ENCODE measurements at places on chromosomes 12 and 14. TPM values are rescaled to one million over a fixed set of nuclear protein-coding genes. Genes with fewer than 3 reads are reported as not detected.
A peak's percentile ranks its signal among the peaks of the same experiment; 100 is the strongest.

DNA sequence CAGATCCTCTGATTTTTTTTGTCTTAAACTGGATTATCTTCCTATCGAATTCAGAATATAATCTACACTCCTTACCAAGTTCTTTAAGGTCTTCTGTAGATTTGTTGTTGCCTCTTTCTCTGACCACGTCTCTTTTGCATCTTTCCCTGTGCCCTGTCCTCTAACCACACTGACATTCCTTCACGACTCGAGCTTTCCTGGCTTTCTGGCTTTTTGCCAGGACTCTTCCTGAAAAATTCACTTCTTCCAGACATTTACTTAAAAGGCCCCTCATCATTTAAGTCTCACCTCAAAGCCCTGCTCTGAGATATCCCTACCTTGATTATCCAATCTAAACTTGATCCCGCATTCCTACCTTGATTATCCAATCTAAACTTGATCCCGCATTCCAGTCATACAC, 422.3 kb upstream of the DCN start:
- no peaks in the 10 kb centered on the region for H3K4me1 ChIP-seq
- H3K27me3 ChIP-seq = no peaks in the 10 kb centered on the region
- H3K27ac ChIP-seq = no peak overlapping the region
- no peak overlapping the region for H3K4me3 ChIP-seq
- H3K36me3 ChIP-seq = no peaks in the 10 kb centered on the region

The GPHN gene
- total RNA-seq = 7.0 TPM

- H3K27ac ChIP-seq = peak overlapping the region; percentile 95
- H3K4me1 ChIP-seq = peaks cover 46% of the 10 kb centered on the region
- peaks cover 15% of the 10 kb centered on the region for H3K36me3 ChIP-seq
Measured at GRCh38 chr14:105862581-105863239, 336.3 kb downstream of the TMEM121 start.

The SPIC gene
- total RNA-seq = not detected

- peaks cover 57% of the 10 kb centered on the region for H3K4me1 ChIP-seq
- peak overlapping the region; percentile 97 for H3K27ac ChIP-seq
- peak overlapping the region; percentile 91 for H3K4me3 ChIP-seq
- peaks cover 29% of the 10 kb centered on the region for H3K36me3 ChIP-seq
- H3K27me3 ChIP-seq = no peaks in the 10 kb centered on the region
- no peak for DNase-seq
Measured at GRCh38 chr14:104927432-104927816, 2.7 kb downstream of the PLD4 start.

The POP5 gene
- total RNA-seq = 69.1 TPM

DNA sequence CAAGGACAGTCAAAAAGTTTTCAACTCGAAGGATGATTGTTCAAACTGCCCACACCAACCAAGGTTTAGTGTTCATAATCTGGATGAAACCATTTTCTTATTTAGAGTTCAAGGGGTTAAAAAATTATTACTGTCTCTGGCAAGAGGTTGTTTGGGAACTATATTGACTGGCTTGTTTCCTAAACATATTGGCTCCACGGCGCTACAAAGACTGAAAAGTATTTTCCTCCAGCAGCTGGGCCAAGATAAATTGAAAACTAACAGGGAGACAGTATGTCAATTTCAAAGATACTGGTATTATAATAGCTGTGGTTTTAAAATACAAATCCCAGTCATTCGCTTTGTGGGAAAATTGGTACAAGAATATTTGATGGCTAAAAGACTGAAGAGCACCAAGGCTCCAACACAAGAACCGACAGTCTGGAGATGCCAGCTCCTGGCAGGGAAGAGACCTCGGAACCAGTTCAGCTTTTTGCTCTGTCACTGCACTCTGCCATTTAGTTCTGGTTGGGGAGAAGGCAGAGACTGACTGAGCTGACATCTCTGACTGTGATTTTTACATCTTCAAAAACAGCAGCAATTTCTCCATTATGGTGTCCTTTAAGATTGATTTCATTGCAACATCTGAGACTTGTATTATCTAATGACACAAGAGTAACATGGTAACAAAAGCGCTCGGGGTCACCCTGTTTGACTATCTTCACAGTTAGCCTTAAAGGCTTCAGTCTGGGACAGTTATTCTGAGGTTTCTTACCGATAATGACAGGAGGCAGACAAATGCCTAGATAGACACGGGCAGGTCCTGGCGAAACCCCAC, 62.0 kb downstream of the ST8SIA1 start:
- H3K27me3 ChIP-seq = no peaks in the 10 kb centered on the region
- H3K4me3 ChIP-seq = no peak overlapping the region
- H3K27ac ChIP-seq = no peak overlapping the region
- no peak for DNase-seq
- no peaks in the 10 kb centered on the region for H3K36me3 ChIP-seq

DNA sequence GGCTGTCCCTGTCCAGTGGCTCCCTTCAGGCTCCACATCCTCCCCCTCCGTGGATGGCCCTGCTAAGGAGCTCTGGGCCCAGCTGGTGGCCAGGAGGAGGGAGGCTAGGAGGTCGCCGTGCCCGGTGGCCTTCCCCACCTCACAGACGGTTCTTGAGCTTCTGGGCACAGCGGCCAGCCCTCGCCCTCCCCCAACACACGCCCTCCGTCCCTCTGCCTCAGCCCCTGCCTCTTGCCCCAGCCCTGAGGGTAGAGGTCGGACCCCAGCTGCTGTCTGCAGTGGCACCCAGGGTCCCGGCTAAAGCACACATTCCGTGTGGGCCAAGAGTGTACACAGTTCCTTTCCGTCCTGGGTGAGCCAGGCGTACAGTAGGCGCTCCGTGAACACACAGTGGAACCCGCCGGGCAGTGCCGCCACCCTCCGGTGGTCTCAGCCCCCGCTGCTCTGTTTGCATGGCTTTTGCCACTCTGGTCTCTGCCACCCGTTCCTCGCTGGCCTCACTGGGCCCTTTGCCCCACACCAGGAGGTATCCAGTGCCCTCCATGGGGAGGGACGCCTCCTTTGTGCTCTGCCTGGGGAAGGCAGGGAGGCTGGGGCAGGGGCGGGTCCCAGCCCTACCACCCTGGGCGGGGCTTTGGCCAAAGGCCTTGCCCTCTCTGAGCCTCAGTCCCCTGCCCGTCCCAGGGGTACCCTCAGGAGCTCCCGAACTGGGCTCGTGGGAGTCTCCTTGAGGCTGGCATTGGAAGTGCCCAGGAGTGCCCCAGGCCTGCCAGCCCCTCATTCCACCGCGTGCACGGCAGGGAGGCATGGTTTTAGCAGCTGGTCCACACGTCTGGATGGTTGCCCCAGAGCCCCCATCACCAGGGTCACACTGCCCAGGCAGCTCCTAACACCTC, 13.0 kb downstream of the TRMT61A start:
- no peak overlapping the region for H3K4me3 ChIP-seq
- H3K27ac ChIP-seq = no peak overlapping the region
- no peaks in the 10 kb centered on the region for H3K27me3 ChIP-seq
- H3K4me1 ChIP-seq = peaks cover 10% of the 10 kb centered on the region
- DNase-seq = no peak

DNA sequence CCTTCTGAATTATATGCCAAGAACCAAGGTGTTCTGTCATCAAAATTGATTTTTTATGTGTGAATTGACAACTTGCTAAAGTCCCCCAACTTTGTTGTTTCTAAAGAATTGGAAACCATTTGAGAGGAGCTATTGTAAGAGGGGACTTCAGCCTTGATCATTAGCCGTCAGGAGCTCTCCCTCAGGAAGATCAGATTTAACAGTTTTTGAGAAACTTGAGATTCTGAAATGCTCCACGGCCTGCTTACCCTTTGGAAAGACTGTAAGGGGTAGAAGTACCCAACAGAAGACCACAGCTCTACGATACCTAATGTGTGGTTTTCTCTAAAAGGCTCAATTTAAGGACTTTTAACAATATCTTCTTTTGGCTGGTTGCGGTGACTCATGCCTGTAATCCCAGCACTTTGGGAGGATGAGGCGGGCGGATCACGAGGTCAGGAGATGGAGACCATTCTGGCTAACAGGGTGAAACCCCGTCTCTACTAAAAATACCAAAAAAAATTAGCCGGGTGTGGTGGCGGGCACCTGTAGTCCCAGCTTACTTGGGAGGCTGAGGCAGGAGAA, 51.1 kb downstream of the BAZ2A start:
- no peak overlapping the region for H3K4me3 ChIP-seq
- H3K27ac ChIP-seq = no peak overlapping the region
- H3K36me3 ChIP-seq = no peaks in the 10 kb centered on the region

- H3K27ac ChIP-seq = no peak overlapping the region
- no peak for DNase-seq
- H3K4me3 ChIP-seq = no peak overlapping the region
- H3K27me3 ChIP-seq = no peaks in the 10 kb centered on the region
Measured at GRCh38 chr14:21988413-21988812, 314.8 kb upstream of the OR4E1 start.

DNA sequence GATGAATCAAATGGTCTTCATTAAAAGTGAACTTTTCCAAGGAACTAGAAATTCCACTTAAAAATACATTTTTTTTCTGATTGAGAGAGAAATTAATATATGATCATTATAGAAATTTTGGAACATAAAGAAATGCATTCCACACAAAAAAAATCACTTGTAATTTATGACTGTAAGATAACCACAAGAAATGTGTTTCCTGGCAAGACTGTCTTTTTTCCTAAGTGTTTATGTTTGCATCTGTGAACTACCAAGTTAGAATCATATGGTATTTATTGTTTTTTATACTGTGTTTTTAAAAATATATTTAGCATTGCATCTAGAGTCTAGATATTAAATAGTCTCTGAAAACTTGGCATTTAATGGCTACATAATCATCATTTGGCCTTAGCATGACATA, 726.8 kb downstream of the BCL11B start:
- no peaks in the 10 kb centered on the region for H3K36me3 ChIP-seq
- no peaks in the 10 kb centered on the region for H3K4me1 ChIP-seq
- no peak for DNase-seq
- no peak overlapping the region for H3K4me3 ChIP-seq
- no peak overlapping the region for H3K27ac ChIP-seq
- no peaks in the 10 kb centered on the region for H3K27me3 ChIP-seq

DNA sequence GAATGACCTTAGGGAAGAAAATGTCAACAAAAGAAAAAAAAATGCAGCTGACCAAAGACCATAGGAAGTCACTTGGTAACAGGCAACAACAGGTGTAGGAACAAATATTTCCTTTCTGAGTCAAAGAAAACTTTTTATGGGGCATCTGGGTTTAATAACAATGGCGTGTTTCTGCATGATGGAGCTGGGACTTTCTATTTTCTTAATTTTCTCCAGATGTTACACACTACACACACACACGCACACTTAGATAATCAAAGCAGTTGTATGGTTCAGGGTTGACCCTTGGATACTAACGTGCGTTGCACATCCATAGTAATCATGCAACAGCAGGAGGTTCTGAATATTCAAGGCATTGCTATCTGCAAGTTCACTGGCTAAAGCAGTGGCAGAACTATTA, 47.9 kb upstream of the NTF3 start:
- no peaks in the 10 kb centered on the region for H3K4me1 ChIP-seq
- H3K36me3 ChIP-seq = no peaks in the 10 kb centered on the region
- H3K4me3 ChIP-seq = no peak overlapping the region
- H3K27me3 ChIP-seq = no peaks in the 10 kb centered on the region
- H3K27ac ChIP-seq = no peak overlapping the region
- no peak for DNase-seq

GRCh38 chr12:74897425-74898211, 312.0 kb downstream of the KCNC2 start:
- H3K4me3 ChIP-seq = no peak overlapping the region
- no peaks in the 10 kb centered on the region for H3K27me3 ChIP-seq
- peaks cover 25% of the 10 kb centered on the region for H3K4me1 ChIP-seq
- no peaks in the 10 kb centered on the region for H3K36me3 ChIP-seq
- no peak for DNase-seq

GRCh38 chr12:109115758-109116610, at the start of gene ACACB:
TSS of gene ACACB (plus strand) at chr12:109116587. CDS start at chr12:109139406, 22,819 bp downstream.
- no peak within 1 kb of the TSS for H3K27ac ChIP-seq
- no peaks in the 10 kb centered on the region for H3K27me3 ChIP-seq
- no peak within 1 kb of the TSS for H3K4me3 ChIP-seq
- DNase-seq = no peak
- H3K36me3 ChIP-seq = no peaks in the 10 kb centered on the region
- no peaks in the 10 kb centered on the region for H3K4me1 ChIP-seq

The WNT1 gene
- not detected for total RNA-seq

The PPP1R36 gene
- 0.18 TPM for total RNA-seq

DNA sequence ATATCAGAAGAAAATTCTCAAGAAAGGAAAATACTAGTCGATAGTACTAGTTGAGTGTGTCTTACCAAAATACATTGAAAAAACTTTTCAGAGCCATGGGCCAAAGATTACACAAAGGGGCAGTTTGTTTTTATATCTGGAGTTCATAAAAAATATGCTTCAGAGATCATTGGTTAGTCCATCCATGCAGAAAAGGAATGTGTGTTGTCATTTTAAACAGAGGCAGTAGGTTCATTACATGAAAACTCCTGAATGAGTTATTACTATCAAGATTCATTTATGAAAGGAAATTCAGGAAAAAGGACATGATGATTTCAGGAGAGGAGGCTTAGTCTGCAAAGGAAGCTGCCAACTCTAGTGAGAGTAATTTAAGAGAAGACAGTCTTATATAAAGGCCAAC, 354.8 kb downstream of the AEBP2 start:
- no peak overlapping the region for H3K4me3 ChIP-seq
- DNase-seq = no peak
- H3K27ac ChIP-seq = no peak overlapping the region
- H3K27me3 ChIP-seq = no peaks in the 10 kb centered on the region
- H3K36me3 ChIP-seq = no peaks in the 10 kb centered on the region

The TMEM63C gene
- 5.0 TPM for total RNA-seq

GRCh38 chr12:93979189-93979588, 169.2 kb upstream of the PLXNC1 start:
- no peaks in the 10 kb centered on the region for H3K36me3 ChIP-seq
- H3K4me3 ChIP-seq = no peak overlapping the region
- peak; percentile 72 for DNase-seq
- H3K27me3 ChIP-seq = no peaks in the 10 kb centered on the region
- no peak overlapping the region for H3K27ac ChIP-seq
- no peaks in the 10 kb centered on the region for H3K4me1 ChIP-seq

The ARHGEF25 gene
- total RNA-seq = 0.87 TPM

GRCh38 chr14:39431416-39432178, 636 bp downstream of the FBXO33 start:
- DNase-seq = peak; percentile 87
- peak overlapping the region; percentile 87 for H3K27ac ChIP-seq
- H3K27me3 ChIP-seq = no peaks in the 10 kb centered on the region
- no peaks in the 10 kb centered on the region for H3K36me3 ChIP-seq
- peak overlapping the region; percentile 89 for H3K4me3 ChIP-seq
- peaks cover 46% of the 10 kb centered on the region for H3K4me1 ChIP-seq

DNA sequence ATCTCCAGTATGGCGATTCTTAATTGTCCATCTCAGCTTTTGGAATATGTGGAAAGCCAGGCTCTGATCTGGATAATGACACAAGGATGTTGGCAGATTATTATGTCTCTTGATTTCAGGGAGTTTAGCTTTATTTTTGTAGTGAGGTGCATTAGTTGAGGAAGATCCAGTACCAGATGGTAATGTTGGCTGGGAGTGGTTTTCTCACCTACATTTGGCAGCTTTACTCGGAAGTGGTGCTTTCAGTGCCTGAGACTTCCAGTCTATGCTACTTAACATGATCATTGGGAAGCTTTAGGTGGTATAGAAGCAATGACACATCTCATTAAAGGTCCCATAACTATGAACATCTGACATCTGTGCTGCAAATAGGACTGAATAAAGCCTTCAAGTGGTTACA, 7.5 kb downstream of the SLC15A5 start:
- no peak overlapping the region for H3K27ac ChIP-seq
- H3K4me1 ChIP-seq = peaks cover 30% of the 10 kb centered on the region
- no peak for DNase-seq
- H3K4me3 ChIP-seq = 0 out of 2 replicates have a peak overlapping the region, but pooled peaks have one; percentile 22

The POLE2 gene
- total RNA-seq = 51.0 TPM

The BCL11B gene
- not detected for total RNA-seq

- no peak overlapping the region for H3K4me3 ChIP-seq
- H3K27me3 ChIP-seq = no peaks in the 10 kb centered on the region
- H3K27ac ChIP-seq = no peak overlapping the region
- H3K4me1 ChIP-seq = no peaks in the 10 kb centered on the region
- no peak for DNase-seq
Measured at GRCh38 chr12:124441443-124442194, 125.8 kb downstream of the NCOR2 start.
